ENCODE measurements at places on chromosomes 2 and 18.

DNA sequence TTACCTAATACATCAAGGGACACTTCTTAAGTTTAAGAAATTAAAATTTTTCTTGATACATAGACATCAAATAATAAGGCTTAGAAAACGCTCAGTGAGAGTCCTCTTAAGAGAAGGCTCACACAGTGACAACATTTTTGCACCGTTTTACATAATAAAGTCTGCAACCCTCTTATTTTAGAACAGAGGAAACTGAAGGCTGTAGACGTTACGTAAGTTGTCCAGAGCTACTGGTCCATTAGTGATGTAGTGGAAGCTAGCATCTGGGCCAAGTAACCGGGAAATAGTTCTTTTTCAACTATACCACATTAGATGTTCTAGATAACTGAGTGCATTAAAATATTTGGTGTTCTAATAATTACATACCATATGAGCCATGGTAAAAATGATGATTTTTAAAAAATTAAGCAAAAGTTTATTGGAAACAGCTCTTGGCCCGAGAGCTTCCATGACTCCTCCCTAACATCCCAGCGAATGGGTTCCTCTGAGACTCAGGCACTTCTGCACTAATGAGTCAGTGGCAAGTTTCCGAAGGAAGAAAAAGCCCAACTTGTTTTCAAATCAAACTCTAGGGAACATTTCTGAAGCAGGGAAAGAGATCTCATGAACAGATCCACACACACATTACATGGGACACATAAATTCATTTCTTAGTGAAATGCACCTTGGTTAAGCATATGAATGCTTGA, 232.6 kb upstream of the PXDN start:
- DNase-seq: no peak

GRCh38 chr2:17878281-17879136, at the start of gene KCNS3:
KCNS3 (plus strand) TSS chr2:17878667; CDS start chr2:17931009, 52,342 bp downstream.
- DNase-seq: no peak

DNA sequence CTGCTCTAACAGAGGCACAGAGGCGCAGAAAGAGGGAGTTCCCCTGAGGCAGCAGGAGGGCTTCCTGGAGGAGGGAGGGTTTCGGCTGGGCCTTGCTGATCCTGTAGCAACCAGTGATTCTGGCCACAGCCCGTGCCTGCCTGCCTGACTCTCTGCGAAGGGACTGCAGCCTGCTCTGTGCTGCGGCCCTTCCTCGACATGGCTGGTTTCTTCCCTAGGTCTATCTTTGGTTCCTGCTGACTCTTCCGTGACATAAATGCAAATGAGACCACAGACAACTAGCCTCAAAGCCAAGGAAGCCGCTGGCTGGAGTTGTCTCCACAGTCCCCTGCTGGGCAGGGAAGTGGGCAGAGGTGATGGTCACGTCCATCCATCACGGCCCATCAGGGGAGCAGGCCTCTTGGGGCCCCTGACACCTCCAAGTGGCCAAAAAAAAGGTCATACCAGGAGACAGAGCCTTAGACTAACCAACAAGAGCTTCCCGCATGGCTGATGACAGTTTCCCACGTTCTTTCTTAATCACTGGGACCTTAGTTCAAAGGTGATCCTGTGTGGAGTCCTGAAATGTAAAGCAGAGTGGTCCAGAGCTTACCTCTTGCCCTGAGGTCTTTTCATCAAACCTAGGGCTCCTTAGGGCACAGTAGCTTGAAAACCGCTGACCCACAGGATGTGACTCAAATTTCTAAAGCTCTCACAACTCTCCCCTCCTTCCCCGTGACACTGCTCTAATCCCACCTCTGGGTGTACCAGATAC, 55.3 kb downstream of the HS1BP3 start:
- DNase-seq: no peak

DNA sequence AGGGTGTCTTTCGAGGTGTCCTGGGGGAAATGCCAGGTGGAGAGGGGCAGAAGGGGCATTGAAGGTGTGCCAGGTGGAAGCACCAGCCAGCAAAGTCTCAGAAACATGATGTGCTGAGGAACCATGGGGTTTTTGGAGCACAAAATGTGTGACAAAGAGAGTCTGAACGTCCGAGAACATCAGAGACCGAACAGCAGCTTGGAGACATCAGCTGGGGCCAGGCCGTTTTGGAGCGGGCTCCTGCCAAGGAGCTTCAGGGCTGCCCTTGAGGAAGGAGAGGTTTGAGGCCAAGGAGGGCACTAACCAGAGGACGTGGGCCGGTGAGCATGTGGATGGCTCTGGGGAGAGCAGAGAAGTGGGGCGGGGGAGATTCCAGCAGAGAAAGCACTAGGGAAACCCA, 5.3 kb upstream of the MBP start:
- no peak for DNase-seq

DNA sequence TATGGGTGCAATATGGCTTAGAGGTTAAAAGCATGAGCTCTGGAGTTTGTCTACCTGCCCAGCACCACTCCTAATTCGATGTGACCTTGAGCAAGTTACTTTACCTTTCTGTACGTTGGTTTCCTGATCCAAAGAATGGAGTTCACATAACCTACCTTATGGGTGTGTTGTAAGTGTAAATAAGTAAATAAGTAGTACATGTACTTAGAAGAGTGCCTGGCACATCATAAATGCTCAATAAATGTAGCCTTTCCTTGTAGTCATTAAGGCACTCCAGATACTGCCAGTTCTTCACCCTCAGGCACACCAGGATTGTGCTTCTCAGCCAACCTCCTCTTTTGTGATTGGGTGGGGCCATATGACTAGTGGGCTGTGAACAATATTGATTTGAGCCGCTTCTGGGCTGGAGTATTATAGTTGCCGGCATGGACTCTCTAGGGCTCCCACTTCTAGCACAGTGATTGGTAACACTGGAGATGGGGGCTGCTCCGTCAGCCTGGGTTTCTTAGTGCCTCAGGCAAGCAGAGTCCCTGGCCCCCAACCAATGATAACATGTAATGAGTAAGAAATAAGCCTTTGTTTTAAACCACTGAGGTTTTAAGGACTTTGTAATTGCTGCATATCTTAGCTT, 101.7 kb upstream of the NOSTRIN start:
- no peak for DNase-seq
